ENCODE measurements at places on chromosomes 5 and 9. TPM values are rescaled to one million over a fixed set of nuclear protein-coding genes. Genes with fewer than 3 reads are reported as not detected.

NME5 gene
- not detected for total RNA-seq

DNA sequence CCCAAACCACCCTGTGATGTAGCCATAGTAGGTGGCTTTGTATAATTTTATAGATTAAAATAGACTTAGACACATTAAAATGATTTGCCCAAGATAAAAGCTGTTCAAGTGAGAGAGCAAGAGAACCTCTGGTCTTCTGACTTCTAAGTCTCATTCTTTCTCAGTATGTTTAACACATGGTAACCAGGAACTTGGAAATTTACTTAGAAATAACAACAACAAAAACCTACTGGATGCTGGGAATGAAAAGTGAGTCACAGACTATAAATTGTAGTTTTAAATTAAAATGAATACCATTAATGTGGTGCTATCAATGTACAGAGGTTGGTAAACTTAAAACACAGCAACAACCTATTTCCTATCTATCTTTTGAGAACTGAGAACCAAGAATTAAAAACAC lies 30.4 kb downstream of the HMGCR start:
- no peak for DNase-seq

- no peak for DNase-seq
Observed at GRCh38 chr9:91905991-91906469, 44.0 kb downstream of the ROR2 start.

GRCh38 chr9:7174884-7175283 lies 417.1 kb downstream of the KDM4C start:
- peak; percentile 8 for DNase-seq

GRCh38 chr5:174947548-174947947 lies 223.2 kb downstream of the MSX2 start:
- no peak for DNase-seq

DNA sequence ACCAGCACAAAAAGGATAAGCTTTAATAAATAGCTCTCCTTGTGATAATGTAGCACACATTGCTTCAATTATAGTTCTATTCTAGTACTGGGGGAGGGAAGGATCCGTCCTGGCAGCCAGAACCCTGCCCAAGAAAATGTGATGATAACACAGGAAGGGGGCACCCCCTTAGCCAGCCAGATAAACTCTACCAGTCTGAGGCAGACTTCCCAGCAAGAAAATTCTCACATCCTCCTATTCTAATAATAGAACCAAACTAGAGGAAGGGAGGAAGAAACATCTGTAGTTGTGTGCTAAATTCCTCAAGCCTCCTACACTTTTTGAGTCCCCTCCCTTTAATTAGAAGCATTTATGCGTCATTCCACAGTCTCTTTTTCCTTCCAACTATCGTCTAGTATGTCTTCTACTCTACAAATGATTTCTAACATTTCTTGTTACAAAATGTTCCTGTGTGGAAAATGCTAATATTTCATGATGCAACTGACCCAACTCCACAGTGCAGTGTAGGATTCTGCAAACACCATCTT lies 261.0 kb downstream of the SEMA5A start:
- DNase-seq: no peak
